ENCODE measurements at places on chromosomes 11 and 22. TPM values are rescaled to one million over a fixed set of nuclear protein-coding genes. Genes with fewer than 3 reads are reported as not detected.

FUT4 gene
- total RNA-seq: 4.1 TPM

FADD gene
- total RNA-seq: 65.6 TPM

OR2D2 gene
- total RNA-seq: 0.32 TPM

PTGDR2 gene
- total RNA-seq: not detected

BBOX1 gene
- not detected for total RNA-seq

SCT gene
- not detected for total RNA-seq

OR52E8 gene
- total RNA-seq: not detected

CRYBA4 gene
- total RNA-seq: not detected

FAM111B gene
- 15.6 TPM for total RNA-seq
